Stimulated activated CD4-positive, alpha-beta T cell treated with anti-CD3 and anti-CD28 coated beads, TNF-alpha, amount 100 ng/mL, for 1 hour (primary cell): ENCODE measurements at places on chromosomes 3 and 15.

GRCh38 chr3:160564258-160564911 lies 986 bp downstream of the KPNA4 start:
- no peak for DNase-seq

GRCh38 chr3:134364061-134364935 lies 9.9 kb downstream of the AMOTL2 start:
- no peak for DNase-seq

DNA sequence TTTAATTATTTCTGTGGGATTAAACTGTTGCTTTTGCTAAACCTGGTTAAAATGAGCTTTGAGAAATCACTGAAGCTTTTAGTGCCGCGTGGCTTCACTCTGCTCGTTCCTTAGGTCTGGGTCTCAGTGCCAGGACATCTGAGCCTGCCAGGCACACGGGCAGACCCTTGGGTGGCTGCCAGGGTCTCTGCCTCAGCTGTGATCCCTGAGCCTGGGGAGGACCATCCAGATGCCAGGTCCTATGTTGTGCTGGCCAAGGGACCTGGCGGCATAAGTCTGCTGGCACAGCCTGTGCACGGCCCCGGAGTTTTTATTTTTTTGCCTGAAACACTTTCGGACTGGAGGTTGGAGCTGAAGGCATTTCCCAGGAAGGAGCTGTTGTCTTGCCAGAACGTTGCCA lies 328.1 kb downstream of the LRTM1 start:
- DNase-seq: no peak

GRCh38 chr3:20023623-20024405 lies 11.8 kb upstream of the PP2D1 start:
- DNase-seq: no peak

DNA sequence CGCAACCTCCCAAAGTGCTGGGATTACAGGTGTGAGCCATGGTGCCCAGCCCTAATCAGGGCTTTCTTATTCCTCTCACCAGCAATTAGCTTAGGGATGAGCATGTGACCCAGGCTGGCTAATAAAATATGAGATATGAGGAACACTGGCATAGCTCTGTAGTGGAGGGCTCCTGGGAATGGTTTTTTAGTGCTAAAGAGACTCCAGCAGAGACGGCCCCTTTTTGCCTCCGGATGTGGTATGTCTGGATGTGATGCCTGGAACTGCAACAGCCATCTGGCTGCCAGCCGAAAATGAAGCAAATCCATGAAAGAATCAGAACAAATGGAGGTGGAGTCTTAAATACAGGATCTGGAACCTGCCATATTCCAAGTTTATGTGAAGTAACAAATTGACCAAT lies 69.1 kb upstream of the MAGI1 start:
- no peak for DNase-seq

- DNase-seq: no peak
Measured at GRCh38 chr3:160393346-160394008, 5.5 kb downstream of the IFT80 start.

GRCh38 chr15:37370941-37371340 lies 270.6 kb upstream of the MEIS2 start:
- DNase-seq: no peak

DNA sequence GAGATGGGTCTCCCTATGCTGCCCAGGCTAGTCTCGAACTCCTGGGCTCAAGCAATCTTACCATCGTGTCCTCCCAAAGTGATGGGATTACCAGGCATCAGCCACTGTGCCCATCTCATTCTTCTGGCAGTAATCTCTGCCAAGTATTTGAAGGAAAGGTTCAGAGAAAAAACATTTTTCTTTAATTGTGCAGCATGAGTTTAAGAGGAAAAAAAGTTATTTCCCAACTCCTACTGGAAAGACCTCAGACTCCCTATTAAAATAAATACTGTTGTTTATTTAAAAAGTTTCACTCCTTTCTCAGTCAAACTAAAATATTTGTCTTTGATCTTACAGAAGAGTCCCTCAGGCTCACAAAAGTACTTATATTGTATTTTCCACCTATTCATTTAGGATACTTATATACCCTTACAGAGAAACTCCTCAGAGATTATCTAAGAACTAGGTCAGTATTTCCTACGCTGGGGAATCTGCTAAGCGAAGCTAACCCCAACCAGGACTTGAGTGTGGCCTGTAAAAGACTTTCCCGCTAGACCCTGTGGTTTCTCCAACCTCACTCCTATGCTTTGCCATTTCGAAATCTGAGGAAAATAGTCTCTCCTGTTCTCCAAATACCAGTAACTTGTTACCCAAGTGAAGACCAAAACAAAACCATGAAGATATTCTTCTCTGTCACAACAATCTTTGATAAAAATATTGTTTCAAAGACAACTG lies 28.7 kb downstream of the WWTR1 start:
- DNase-seq: no peak

GRCh38 chr15:39584266-39584659 lies 3.4 kb downstream of the THBS1 start:
- no peak for DNase-seq

DNA sequence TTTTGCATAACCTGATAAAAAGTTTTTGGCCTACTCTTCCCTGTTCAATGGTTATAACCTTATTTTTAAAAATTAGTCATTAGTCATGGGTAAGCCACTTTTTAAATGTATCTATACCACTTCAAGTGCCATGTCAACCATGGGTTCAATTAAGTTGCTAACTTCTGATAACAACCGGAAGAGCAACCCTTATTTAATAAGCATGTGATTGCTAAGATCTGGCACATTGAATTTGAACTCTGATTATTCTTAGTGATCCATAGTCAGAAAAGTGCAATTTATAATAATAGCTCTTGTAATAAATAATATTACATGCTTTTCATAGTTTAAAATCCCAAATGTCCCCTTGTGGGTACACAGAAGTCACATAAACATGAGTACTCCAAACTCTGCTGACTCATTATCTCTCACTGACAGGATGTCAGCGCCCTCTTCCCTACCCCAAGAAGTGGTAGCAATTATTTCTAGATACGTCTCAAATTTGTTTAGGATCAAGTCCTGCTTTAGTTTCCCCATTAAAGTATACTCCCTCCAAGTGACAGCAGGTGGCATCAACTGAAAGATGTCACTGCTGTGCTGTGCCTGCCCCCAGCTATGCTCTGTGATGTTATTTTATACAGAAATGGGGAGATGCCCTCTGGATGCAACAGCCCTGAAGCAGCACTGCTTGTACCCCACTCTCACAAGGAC lies 18.6 kb downstream of the SAMD7 start:
- no peak for DNase-seq

- DNase-seq: no peak
Measured at GRCh38 chr3:71564361-71564760, 19.2 kb downstream of the FOXP1 start.

- DNase-seq: peak; percentile 27
Measured at GRCh38 chr15:65791335-65792137, 557 bp downstream of the DENND4A start.

DNA sequence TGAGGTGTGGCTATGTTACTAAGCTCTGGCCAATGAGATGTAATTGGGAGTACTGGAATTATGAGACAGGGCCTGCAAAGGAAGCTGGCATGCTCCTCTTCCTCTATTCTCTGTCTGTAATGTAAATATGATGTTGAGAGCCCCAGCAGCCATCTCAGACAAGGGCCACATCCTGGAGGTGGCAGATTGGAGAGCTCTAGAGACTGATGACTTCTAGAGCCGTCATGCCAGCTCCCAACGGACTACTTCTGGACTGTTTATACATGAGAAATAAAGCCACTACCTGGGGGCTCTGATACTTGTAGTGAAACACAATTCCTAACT lies 19.7 kb downstream of the PLD1 start:
- DNase-seq: no peak

DNA sequence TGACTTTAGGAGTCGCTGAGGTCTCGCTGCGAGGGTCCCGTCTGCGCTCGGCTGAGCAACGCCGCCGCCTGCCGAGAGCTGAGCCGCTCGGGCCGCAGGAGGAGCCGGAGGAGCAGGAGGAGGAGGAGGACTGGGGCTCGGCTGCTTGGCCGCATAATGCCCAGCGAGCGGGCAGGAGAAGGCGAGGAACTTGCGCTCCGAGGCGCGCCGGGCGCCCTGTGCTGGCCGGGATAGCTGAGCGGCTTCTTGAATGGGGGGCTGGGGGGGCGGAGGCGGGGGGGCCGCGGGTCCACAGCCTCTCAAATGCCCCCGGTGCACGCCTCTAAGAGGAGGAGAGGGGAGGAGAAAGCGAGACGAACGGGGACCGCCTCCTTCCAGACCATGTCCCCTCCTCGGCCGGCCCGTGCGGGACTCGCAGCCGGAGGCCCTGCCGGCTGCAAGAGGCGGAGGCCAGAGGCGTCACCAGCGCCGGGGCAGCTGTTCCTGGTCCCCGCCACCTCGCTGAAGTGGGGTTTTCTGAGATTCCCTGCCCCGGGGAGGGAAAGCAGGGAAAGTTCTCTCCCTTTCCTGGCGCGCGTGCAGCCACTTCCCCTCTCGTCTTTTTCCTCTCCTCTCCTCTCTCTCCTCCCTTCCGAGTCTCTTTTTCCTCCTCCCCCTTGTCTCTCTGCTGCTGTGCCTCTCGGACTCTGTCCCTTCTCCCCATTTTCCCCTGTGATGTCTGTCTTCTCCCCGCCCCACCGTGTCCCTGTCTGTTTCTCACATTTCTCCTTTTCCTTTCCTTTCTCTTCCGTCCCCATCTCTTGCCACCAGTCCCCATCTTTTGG lies at the start of gene ADAMTS9:
Gene ADAMTS9, minus strand, starts transcription at position 220 of the 824 bp plus-strand sequence. CDS start 343 bp downstream, outside the sequence.
- DNase-seq: no peak

- no peak for DNase-seq
Measured at GRCh38 chr3:42377681-42378080, 32.7 kb downstream of the LYZL4 start.

- DNase-seq: no peak
Measured at GRCh38 chr3:194508491-194509453, 22.0 kb upstream of the ATP13A3 start.

- no peak for DNase-seq
Measured at GRCh38 chr3:131895766-131896165, 139.0 kb downstream of the CPNE4 start.

DNA sequence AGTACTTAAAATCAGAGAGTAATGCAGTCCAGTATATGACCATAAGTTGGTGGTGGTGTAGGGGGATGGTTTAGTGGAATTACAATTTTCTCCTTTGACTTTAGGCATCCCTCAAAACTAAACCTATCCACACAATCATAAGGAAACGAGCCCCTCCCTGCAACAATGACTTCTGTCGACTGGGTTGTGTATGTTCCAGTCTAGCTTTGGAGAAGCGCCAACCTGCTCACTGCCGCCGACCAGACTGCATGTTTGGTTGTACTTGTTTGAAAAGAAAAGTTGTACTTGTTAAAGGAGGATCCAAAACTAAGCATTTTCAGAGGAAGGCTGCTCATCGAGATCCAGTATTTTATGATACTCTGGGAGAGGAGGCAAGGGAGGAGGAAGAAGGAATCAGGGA lies 52.8 kb downstream of the MGA start:
- DNase-seq: no peak

GRCh38 chr3:147654827-147655226 lies 245.7 kb downstream of the ZIC1 start:
- no peak for DNase-seq

DNA sequence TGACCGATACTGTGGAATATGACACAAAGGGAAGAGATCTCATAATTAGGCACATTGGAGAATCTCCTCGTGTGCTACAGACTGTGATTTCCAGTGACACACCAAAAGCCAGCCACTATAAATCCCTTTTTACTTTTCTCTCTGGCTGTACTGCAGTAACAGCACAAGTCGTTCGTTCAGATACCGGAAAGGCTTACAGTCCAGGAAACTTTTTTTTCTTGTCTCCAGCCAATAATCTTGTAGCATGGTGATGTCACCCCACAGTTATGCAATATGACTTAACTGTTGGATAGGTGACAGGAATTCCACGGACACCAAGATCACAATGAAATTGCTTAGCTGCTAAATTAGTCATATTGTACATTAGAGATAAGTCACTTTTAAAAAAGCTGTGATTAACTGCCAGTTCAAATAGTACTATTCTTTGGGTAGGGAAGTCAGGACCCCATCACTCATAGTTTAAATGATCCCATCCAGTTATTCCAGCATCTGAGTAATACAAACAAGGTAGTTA lies 36.3 kb upstream of the TSC22D2 start:
- DNase-seq: no peak

DNA sequence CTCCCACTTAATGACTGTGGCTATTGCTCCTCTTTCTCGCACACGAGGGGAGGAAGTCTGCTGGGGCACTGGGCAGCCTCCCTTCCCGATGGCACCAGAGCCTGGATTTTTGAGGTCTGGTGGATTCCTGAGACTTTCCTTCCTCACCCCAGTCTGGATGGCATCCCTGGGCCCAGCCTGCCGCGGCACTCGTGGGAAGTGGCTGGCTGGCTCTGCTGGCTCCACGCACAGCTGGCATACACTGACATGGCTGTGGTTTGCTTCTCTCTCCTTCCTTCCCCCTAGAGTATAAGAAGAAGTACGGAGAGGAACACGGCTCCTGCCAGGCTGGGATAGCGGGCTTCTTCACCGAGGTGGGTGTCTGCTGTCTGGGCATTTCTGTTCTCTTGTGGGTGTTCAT lies 319.8 kb upstream of the LRRFIP2 start:
- DNase-seq: no peak

- no peak for DNase-seq
Measured at GRCh38 chr15:95868450-95868849, 462.1 kb upstream of the NR2F2 start.

DNA sequence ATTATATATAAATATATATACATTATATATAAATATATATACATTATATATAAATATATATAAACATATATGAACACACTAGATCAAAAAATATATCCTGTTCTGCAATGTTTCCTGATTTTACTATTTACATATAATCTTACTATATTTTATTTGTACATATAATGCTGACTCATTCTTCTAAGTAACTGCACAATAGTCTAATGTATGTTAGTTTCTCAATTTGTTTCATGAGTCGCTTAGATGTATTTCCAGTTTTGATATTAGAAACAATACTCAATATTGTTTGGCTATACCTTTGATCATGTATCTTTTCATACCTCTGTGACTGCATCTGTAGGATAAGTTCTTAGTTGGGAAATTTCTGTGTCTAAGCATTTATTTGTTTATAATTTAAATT lies 669.9 kb upstream of the CCDC54 start:
- DNase-seq: no peak

- no peak for DNase-seq
Measured at GRCh38 chr3:184129012-184129411, 6.1 kb upstream of the EIF2B5 start.

- DNase-seq: no peak
Measured at GRCh38 chr3:65181391-65181871, 493.6 kb upstream of the ADAMTS9 start.

GRCh38 chr15:45921376-45921775 lies 286.5 kb downstream of the SQOR start:
- no peak for DNase-seq

GRCh38 chr3:133815386-133815785 lies 9.8 kb downstream of the SRPRB start:
- no peak for DNase-seq

- DNase-seq: no peak
Measured at GRCh38 chr3:127997961-127998360, 54.3 kb upstream of the SEC61A1 start.

- DNase-seq: no peak
Measured at GRCh38 chr15:95025924-95026728, 794.8 kb downstream of the MCTP2 start.

- DNase-seq: no peak
Measured at GRCh38 chr3:50848308-50848707, 173.6 kb downstream of the DOCK3 start.
